ENCODE measurements at places on chromosomes 13 and 19. TPM values are rescaled to one million over a fixed set of nuclear protein-coding genes. Genes with fewer than 3 reads are reported as not detected.
A peak's percentile ranks its signal among the peaks of the same experiment; 100 is the strongest.

The NMRK2 gene
- total RNA-seq = not detected

DNA sequence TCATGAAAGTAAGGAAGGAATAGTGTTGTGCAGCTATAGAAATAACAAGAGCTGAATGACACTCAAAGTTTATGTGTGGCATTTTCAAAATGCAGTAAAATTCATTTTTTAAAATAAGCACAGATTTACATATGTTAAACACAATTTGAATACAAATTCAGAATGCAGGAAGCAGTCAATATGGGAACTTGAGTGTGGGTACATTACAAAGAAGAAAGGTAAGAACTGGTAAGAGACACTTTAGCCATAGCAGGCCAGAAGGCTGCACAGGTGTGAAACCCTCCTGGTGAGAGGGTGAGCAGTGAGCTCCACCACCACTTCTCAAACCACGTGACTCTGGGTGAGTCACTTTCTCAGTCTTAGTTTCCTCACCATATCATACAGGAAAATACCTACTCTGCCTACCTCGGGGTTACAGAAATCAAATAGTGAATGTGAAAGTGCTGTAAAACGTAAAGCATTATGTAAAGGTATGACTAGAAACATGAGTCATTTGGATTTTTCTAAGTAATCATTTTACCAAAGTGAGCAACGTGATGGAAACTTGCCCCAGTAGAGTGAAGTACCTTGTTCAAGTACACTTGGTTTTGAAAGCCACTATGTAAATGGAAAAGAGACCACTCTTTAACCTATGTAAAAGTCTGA lies 40.5 kb downstream of the USP12 start:
- DNase-seq = no peak

The ADAMTS10 gene
- 32.6 TPM for total RNA-seq

DNA sequence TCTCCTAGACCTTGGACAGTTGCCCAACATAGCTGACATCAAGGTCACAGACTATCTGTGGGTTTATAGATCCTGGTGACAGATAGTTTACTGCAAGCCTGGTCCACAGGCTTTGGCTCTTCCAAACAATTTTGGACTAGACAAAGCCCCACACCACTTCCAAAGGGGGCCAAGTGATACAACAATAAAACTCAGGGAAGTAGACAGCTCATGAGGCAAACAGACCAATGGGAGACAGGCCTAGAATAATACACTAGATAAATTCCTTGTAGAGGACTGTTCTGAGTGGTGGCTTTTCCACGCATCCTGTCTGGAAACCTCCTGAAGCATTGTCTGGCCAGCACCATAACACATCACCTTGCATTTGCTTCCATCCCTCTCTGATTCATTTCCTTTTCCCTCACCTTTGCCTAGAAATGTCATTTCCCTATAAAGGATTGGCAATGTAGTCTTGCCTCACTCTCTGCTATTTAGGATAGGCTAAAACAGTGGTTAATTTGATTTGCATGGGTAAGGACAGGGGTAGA lies 284.2 kb downstream of the POU4F1 start:
- no peak for DNase-seq

GRCh38 chr19:44808463-44809371 lies at the start of gene BCAM:
TSS of gene BCAM (plus strand) at chr19:44809103. CDS start at chr19:44809125, 22 bp downstream.
- peak; percentile 58 for DNase-seq

DNA sequence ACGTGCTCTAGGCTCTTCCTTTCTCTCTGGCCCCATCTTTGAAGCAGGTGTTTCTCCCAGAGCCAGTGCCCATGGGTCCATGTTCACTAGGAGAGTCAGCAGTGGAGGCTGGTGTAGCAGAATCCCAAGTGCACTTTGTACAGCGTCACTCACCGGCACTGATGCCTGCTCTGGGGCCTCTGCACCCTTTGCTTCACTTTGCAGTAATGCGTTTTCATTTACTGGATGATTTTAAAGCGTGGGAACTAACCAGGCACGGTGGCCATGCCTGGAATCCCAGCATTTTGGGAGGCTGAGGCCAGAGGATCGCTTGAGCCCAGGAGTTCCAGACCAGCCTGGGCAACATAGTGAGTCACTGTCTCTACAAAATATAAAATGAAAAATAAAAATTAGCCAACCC lies 30.7 kb downstream of the SLC25A42 start:
- no peak for DNase-seq

GRCh38 chr19:17692566-17692965 lies 4.4 kb upstream of the UNC13A start:
- DNase-seq = no peak
